ENCODE measurements at places on chromosomes 16 and 17.

DNA sequence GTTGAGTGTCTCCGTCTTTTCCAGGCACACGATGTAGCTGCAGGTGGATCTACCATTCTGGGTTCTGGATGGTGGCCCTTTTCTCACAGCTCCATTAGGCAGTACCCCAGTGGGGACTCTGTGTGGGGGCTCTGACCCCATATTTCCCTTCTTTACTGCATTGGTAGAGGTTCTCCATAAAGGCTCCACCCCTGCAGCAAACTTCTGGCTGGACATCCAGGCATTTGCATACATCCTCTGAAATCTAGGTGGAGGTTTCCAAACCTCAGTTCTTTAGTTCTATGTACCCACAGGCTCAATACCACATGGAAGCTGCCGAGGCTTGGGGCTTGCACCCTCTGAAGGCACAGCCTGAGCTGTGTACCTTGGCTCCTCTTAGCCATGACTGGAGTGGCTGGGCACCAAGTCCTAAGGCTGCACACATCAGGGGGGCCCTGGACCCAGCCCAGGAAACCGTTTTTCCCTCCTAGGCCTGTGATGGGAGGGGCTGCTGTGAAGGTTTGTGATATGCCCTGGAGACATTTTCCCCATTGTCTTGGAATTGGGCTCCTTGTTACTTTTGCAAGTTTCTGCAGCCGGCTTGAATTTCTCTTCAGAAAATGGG is 14.0 kb downstream of the ABCC1 start:
- DNase-seq = no peak

DNA sequence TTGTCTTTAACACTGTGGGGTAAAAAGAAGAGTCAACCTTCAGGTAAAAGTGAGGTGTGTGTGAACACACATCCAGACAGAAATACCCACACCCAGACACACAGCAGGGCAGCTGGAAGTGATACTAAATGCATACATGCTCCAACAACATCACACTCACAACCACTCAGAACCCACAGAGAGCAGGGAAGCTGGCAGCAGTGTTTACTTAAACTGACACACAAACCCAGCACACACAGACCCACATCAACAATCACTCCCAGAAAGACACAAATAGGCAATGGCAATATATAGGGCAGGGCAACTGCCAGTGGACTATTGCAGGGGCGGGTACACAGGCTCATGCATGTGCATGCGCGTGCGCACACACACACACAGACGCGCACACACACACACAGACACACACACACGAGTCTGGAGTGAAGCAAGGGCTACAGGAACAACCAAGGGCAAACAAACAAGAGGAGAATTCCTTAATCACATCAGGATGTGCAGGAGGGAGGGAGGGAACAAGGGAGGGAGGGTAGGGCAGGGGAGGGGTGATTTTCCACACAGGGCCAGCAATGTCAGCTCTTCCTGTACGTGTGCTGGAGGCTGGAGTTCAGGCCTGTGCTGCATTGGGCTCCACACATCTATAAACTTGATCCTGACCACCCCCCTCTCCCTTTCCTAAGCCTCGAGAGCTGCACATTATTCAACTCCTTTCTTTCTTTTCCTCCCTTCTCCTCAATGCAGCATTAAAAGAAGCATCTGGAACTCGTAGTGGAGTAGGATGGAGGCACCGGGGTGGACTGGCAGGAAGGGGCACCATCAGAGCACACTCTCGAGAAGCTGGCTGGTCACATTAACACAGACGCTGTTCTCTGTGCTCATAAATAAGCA is 30.1 kb downstream of the HIC1 start:
- no peak for DNase-seq

- peak; percentile 82 for DNase-seq
Measured at GRCh38 chr16:1182950-1183907, 30.3 kb downstream of the CACNA1H start.

DNA sequence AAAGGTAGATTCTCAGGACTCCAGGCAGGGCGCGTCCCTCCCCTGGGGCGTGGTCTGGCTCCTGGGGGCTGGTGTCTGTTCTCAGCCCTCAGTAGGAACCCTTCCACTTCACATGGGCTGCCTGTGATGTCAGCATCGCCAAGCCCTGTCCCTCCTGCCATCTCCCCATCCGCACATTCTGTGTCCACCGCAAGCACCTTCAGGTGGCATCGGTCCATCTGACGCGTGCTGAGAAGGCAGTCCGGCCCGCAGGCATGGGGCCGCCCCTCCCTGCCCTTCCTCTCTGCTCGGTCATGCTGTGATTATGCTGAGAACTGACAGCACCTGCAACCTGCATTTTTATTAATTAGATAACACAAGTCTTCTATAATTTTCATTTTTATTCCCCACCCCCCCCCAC is 12.7 kb upstream of the DNAH17 start:
- no peak for DNase-seq

- DNase-seq = no peak
Measured at GRCh38 chr17:41629826-41630670, 5.7 kb upstream of the KRT17 start.

GRCh38 chr17:51147650-51148049 is 5.7 kb upstream of the NME1 start:
- DNase-seq = no peak

DNA sequence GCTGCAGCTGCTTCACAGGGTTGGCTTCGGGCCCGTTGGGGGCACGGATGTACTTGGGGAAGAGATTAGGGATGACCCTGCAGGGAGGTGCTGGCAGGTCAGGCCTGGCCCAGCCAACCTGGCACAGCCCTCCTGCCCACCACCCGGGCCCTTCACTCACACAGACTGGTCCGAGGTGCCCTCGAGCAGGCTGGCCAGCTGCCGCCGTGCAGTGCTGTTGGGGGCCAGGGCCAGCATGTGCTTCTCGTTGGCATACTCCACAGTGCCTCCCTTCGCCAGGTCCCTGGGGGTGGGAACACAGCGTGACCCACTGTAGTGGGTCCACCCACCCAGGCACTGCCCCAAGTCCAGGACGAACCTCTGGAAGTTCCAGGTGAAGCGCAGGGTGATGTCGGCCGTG is 9.9 kb downstream of the CTU2 start:
- no peak for DNase-seq

DNA sequence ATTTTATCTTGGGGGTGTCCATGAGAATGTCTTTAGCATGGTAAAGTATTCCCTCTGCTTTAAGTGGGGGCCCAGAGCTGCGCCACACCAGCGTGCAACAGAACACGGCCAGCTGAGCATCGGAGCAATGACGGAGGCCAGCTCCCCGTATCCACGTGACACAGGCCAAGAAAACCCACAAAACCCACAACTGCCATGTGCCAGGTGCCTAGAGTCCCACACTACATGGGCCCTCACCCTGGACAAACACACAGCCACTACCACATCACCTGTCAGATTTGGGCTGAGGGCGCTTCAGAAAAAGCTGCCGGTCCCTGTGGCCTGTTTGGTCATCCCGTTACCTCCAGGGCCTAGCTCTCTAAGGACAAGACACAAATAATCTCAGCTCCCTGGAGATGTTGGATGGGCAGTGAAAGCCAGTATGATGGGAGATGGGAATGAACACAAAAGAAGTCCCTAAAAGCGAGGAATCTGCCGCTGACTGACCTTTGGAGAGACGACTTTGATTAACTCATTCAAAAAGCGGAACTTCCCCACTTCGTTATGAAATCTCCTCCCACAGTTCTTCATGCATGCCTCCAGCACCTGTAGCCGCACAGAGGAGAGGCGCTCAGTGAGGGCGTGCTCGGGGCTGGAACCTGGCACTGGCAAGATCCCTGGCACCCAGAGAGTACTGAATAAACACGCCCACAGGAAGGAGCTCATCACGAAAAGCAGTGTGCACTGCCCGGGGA is 17.1 kb downstream of the GGA3 start:
- no peak for DNase-seq

GRCh38 chr17:58786586-58787295 is 31.1 kb downstream of the PPM1E start:
- DNase-seq = no peak

DNA sequence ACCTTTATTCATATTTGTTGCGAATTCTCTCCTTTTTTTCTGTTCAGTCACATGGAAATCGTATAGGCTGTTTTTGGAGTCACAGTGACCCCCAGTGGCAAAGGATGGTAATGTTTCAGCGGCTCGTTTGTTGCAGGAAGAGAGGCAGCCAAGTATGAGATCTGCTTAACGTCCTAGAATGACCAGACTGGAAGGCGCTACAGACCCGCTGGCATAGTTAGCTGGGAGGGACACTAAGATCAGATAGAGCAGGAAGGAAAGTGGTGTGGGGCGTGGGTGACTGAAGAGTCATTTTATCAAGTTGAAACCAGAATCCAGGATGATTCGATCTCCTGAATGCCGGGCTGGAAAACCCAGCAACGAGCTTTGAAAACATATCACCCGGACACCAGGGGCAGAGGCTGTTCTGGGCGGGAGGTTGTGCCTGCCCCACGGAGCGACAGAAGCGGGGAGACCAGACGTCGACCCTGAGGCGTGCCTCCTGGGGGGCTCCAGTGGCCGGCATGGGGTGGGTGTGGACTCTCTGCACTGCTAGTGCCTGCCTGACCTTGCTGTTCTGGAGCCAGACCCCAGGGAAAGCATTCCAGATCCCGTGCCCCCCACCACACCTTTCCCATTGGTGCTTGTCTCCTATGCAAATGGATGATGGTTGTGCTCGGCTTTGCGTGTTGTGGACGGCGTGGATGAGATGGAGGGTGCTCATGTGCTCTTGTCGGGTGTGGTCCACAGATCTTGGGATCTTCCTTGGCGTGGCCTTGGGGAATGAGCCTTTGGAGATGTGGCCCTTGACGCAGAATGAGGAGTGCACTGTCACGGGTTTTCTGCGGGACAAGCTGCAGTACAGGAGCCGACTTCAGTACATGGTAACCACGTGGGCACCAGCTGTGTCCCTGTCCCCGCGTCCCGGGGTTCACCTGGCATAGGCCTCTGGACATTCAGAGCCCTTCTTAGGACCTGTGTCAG is 7.7 kb downstream of the IL34 start:
- DNase-seq = peak; percentile 93

GRCh38 chr17:78875363-78876093 is 27.5 kb downstream of the CEP295NL start:
- DNase-seq = peak; percentile 21

DNA sequence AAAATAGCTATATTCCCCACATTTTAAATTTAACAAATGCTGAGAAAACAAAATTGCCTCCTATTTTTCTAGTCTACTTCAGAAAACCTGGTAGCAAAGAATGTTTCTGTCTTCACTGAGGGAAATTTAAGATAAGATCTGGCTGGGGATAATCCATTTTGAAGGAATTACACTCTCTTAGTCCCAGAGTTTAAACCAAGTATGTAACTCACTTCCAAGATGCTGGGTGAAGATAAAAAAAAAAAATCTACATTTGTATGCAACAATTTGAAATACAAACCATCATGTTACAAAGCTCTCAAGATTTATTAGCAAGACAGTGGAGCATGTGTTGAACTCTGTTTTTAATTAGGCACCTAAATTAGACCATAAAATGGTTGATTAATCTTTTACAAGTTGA is 5.7 kb downstream of the HS3ST3B1 start:
- no peak for DNase-seq

DNA sequence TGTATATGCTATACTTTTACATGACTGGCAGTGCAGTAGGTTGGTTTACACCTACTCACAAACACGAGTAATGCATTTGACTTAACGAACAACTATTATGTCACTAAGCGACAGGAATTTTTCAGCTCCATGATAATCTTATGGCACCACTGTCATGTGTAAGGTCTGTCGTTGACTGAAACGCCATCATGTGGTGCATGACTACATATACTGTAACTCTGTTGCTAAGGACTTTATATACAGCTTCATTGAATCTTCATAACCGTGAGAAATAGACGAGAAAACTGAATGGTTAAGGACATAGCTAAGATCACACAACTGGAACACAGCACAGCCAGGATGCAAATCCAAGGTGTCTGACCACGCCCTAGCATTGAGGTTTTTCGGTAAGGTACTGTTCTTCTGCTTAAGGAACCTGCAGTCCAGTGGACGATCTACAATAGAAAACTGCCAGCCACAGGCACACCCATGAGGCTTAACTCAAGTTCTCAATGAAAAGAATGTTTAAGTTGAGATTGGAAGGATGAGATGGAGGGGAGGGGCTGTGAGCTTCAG is 3.3 kb downstream of the CFAP20 start:
- no peak for DNase-seq

DNA sequence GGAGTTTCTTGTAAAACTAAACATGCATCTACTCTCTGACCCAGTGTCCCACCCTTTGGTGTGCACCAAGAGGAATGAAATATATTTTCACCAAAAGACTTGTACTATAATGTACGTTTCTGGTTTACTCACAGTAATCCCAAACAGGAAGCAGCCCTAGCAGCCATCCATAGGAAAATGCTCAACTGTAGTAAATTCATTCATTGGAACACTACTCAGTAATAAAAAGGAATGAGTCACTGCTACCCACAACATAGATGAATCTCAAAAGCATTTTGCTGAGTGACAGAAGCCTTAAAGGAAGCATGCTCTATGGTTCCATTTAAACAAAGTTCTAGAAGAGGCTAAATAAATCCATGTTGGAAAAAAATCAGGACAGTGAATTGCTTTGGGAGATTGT is 37.6 kb upstream of the DHRS7B start:
- no peak for DNase-seq

DNA sequence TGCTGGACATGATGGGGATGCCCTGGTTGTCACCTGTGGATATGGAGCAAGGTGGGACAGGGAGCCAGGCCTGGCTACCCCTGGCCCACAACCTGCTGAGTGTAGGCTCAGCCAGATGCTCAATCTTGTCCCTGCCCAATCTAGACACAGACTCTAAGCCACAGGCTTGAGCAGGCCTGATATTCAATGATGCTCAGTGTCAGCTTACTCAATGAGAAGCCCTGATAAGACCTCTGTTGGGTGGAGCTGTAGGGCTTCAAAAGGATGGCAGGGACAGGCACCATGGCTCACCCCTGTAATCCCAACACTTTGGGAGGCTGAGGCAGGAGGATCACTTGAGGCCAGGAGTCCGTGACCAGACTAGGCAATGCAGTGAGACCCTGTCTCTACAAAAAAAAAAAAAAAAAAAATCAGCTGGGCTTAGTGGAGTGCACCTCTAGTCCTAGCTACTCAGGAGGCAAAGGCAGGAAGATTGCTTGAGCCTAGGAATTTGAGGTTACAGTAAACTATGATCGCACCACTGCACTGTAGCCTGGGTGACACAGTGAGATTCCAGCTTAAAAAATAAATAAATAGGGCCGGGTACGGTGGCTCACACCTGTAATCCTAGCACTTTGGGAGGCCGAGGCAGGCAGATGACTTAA is 3.4 kb downstream of the LCAT start:
- DNase-seq = no peak

DNA sequence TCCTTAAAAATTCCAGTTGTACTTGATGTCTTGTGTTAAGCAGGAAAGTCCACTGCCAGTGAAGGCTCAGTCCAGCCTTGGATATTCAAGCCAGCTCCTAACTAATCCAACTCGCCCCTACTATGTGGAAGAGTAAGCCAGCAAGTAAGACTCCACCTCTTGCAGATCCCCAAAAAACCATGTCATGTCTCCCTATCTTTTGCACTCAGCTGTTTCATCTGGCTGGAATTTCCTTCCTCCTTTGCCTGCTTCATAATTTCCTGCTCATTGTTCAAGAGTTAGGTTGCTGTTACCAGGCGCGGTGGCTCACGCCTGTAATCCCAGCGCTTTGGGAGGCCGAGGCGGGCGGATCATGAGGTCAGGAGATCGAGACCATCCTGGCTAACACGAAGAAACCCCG is 37.8 kb downstream of the RBBP6 start:
- DNase-seq = no peak

- no peak for DNase-seq
Measured at GRCh38 chr16:84561291-84561690, 56.6 kb downstream of the COTL1 start.

- no peak for DNase-seq
Measured at GRCh38 chr17:45228763-45229539, 7.3 kb downstream of the FMNL1 start.

Data from retina (tissue), 1 donor.